ENCODE measurements at places on chromosomes 5 and 9.
A peak's percentile ranks its signal among the peaks of the same experiment; 100 is the strongest.

- DNase-seq = no peak
These were observed 121.7 kb upstream of the ZNF366 start for GRCh38 chr5:72628771-72629371.

DNA sequence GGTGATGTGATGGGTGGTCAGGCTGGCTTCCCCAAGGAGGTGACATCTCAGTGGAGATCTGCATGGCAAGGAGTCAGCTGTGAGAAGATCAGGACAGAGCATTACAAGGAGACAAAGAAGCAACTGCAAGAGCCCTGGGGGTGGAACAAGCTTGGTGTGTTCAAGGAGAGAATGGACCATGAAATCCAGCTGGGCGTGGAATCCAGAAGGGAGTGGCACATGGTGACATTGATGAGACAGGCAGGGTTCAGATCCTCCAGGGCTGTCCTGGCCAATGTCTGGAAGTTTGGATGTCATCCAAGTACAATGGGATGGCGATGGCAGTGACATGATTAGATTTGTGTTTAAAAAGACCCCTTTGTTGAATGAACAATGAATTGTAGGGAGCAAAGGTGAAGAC is 175.6 kb downstream of the MACROH2A1 start:
- no peak for DNase-seq

DNA sequence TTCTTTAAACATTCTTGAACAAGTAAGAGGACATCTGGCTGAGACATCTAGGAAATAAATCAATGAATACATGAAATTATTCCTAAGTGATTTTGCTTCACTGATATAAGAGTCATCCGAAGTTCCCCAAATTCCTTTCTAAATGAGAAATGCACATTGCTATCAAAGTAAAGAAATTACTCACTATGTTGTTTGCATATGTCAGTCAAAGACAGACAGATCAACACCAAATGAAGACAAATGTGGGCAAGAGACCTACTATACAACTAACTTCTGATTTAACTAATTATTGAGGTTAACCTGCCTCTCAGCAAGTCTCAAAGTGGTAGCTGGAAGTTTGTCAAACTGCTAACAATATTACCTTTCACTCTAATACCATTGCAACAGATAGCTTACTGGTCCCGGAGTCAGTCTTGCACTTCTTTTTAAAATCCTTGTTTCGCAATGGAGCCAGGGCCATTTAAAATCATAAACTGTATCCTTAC is 13.2 kb downstream of the TUT7 start:
- DNase-seq = no peak

- peak; percentile 30 for DNase-seq
These were observed at the start of gene NREP for GRCh38 chr5:111756581-111757354. Gene NREP (minus strand): TSS chr5:111757194. CDS start chr5:111755772, 1,422 bp downstream.

DNA sequence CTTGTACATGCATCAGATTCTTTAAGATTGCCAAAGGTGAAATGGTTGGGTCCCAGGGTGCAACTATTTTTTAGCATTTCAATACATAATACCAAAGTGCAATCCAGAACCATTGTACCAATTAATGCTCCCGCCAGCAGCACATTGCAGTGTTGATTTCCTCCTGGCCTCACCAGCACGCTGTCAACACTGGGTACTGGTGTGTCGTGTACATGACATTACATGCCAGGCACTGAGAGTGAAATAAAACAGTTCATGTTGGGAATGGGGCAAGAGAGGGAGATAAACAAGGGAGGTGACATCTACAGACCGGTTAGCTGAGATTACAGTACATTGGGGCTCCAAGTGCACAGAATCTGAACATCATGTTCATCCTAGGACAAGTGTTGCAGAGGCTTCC is 37.8 kb downstream of the HMGCS1 start:
- no peak for DNase-seq

DNA sequence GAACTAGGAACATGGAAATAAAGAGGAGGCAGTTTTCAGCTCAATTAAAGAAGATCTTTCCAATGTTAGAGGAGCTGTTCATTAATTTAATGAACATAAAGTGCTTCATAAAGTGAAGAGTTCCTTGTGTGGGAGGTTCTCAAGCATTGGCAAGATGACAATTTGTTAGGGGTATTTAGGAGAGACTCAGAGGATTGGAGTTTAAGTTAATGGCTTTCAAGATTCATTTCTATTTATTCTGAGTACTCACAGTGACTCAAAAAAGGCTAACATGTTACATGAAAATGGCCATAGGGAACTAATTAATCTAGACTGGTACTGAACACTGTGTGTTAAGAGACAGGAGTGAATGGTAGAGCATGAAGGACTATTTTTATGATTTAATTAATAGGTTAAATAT is 55.4 kb upstream of the CDH12 start:
- DNase-seq = no peak
